Epithelial cell of proximal tubule (primary cell): ENCODE measurements at places on chromosomes 3 and 15. TPM values are rescaled to one million over a fixed set of nuclear protein-coding genes. Genes with fewer than 3 reads are reported as not detected.

The RLBP1 gene
- not detected in 2 replicates for total RNA-seq

DNA sequence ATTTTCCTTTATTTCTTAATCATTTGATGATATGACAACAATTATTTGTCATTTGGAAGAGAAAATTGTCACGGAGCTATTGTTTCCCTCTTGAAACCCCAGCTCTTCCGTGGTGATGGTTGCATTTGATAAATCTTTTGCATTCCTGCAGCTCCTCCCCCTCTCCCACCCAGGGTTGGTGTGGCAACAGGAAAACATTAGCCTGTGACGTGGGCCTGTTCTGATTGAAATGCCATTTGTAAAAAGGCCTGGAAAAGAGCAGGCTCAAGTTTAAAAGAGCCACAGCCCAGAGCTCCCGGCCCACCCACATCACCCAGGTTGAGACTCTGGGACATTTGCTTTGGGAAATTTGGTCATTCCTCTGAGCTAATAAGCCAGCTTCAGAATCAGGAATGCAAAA lies 282.5 kb downstream of the RPLP1 start:
- DNase-seq = no peak

DNA sequence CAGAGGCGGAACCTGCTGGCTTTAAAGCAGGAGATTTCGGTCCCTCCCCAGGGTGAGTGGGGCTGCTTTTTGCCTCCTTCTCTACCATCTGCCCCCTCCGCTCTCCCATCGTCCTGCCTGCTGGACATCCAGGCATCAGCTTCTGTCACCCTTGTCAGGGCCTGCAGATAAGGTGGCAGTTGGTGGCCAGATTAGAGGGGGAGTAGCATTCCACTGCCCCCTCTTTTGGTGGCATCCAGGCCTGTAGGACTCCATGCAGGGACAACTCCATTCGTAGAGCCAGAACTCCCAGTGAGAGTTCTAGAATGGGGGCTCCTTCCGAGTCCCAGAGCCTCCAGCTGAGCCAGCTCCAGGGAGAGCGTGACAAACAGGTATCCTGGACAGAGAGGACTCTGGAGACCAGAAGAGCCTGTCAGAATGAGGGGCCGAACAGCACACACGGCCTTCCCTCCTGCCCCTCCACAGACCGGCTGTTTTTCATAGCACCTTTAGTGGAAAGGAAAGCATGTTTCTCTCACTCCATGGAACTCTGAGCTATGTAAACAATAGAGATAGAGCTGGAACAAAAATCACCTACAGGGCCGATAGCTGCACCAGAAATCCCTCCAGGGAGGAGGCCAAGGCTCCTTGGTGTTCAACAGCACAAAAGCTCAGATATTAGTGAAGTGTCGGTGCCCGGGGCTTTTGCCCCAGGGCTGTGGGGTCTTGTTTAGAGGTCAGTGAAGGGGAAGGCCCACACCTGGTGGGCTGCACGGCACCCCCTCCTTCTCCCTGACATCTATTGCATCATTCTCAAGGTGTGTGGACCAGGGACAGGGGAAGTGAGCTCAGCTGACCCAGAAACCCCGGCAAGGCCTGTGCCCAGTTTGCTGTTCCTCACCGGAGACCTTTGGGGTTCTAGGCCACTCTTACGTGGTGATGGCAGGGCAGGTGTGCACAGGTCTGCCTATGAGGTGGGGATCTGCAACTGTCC lies 34.2 kb downstream of the MAGEF1 start:
- DNase-seq = no peak

GRCh38 chr15:32646291-32646690 lies 4.8 kb downstream of the SCG5 start:
- no peak for DNase-seq

GRCh38 chr3:177134816-177135210 lies 62.5 kb downstream of the TBL1XR1 start:
- no peak for DNase-seq

DNA sequence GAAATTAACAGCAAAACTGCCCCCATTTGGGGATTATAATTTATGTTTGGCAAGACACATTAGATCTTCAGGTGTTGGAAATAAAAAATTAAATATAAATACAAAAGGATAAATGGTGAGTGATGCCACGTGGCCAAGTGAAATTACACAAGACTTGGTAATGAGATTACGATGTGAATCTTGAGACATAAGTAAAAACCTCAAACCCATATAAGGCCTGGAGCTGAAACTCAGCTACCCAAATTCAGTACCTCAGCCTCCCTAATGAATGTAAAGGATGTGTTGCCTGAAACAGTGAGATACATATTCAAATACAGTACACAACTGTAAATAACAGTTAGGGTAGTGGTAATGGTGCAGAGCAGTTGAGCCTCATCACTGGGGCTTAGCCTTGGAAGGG lies 1146.6 kb downstream of the OTOL1 start:
- DNase-seq = no peak
